T-helper 17 cell (primary cell): ENCODE measurements at places on chromosomes 3 and 15.

GRCh38 chr3:127425505-127426443 lies 137.9 kb upstream of the PRR20G start:
- no peak for DNase-seq

DNA sequence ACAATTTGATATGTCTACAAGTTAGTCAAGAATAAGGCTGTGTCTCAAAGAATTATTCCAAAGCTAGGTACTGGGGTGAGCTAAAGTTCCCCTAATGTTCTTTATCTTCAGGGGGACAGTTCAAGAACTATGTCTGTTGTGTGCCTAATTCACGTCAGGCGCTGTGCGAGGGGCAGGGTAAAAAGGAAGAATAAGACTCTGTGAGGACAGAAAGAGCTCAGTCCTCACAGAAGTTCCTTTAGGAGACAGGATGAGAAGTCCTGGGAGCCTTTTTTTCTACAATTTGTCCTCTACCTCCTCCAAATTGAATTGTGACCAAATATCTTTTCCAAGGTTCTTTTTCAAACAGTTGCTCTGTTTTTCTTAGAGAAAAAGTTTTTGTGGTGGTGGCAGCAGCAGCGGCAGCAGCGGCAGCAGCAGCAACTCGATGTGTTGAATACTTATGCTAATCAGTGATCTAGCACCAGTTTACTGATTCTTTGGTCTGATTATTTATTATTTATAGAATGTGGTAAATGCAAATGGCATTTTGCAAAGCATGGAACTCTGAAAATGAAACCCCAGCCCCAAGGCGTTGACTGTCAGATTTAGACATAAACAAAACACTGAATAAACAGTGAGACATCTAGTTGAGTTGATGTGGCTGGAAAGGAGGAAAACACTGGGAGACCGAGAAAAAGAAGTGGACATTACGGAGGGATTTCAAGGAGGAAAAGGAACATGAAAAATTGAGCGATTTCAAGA lies 88.6 kb downstream of the GTPBP8 start:
- DNase-seq = no peak

DNA sequence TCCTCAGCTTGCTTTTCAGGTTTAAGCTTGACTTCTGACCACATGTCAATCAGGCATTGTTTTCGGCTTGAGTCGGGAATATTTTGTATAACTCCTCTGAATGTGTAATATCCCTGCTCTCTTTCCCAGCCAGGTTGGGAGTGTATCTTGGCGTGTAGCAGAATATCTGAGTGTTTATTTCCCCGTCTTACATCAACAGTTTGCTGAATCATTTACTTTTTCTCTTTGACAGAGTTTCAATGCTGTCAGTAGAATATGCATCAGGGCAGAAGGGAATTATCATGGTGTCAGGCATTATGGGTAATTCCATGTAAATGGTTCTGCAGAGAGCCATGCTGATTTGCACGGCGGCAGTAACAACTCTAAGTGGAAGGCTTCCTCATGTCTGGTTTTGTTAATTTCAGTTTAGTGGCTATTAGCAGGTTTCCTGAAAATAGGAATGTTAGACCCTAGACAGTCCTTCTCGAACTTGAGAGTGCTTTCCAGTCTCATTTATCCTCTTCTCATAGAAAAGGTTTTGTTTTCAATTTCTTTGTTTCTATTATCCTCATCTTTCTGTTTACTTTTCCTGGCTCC lies 566.3 kb downstream of the AGBL1 start:
- DNase-seq = no peak

GRCh38 chr15:52464040-52464439 lies 64.6 kb downstream of the MYO5A start:
- no peak for DNase-seq

DNA sequence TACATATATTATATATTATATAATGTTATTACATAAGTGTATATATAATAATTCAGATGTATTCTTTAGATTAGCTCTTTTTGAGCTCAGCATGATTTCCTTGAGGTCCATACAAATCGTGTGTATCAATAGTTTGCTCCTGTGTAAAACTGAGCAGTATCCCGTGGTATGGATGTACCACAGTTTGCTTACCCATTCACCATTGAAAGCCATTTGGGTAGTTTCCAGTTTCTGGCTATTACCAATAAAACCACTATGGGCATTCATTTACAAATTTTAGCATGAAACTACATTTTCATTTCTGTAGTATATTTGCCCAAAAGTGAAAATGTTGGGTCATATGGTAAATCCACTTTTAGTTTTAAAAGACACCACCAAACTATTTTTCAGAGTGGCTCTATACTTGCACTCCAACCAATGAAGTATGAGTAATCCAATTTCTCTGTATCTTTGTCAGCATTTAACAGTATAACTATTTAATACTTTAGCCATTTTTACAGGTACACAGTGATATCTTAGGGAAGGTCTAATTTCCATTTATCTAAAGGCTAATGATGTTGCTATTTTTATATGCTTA lies 1361.4 kb upstream of the GBE1 start:
- DNase-seq = no peak

- no peak for DNase-seq
Measured at GRCh38 chr3:81095956-81096355, 665.5 kb downstream of the GBE1 start.

DNA sequence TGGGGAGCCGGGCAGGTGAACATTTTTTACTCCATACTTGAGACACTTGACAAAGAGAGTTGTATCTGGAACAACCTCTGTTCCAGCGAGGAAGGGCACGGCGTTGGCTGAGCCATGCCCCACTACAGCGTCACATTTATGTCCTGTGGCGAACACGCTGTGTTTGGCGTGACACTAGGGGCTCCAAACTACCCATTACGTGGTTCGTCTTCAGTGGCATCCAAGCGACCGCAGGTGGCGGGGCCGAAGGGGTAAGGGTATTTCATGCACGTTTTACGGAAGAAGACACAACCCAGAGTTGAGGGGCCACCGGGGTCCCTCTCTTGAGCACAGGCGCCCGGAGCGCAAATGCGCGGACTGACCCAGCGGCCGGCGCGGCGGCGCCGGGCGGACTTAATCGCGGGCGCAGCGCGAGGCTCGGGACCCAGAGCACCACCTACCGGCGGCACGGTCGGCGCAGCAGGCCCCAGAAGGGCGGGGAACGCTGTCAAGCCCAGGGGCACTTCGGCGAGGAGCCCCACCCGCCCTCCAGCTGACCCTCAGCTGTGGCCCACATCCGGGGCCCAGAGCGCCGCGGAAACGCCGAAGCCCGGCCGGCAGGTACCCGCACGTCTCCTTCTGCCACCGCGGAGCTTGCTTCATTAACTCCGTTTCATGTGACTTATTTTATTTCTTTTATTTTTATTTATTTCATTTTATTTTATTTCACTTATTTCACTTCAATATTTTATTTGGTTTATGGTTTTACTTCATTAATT lies 36.4 kb upstream of the TRIM71 start:
- peak; percentile 50 for DNase-seq

GRCh38 chr15:68190048-68190447 lies 15.1 kb downstream of the CALML4 start:
- no peak for DNase-seq

- DNase-seq = no peak
Measured at GRCh38 chr15:67224889-67225288, 29.6 kb downstream of the AAGAB start.

DNA sequence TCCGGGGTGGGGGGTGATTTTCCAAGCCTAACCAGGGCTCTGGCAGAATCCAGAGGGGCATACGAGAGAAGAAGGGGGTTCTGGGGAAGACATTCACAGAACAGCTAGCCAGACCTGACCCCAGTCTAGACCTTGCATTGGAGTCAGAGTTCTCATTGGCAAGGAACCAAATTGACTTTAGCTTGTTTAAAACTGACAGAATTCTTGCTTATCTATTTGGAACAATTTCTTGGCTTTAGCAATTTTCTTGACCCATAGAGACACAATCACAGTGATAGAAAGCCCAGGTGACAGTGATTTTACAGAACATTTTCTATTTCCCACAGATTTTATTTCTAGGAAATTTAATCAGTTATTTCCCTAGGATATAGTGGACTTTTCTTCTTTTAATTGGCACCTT lies 23.6 kb upstream of the ATP11B start:
- DNase-seq = no peak

- no peak for DNase-seq
Measured at GRCh38 chr15:69093127-69093526, 67.3 kb upstream of the GLCE start.

DNA sequence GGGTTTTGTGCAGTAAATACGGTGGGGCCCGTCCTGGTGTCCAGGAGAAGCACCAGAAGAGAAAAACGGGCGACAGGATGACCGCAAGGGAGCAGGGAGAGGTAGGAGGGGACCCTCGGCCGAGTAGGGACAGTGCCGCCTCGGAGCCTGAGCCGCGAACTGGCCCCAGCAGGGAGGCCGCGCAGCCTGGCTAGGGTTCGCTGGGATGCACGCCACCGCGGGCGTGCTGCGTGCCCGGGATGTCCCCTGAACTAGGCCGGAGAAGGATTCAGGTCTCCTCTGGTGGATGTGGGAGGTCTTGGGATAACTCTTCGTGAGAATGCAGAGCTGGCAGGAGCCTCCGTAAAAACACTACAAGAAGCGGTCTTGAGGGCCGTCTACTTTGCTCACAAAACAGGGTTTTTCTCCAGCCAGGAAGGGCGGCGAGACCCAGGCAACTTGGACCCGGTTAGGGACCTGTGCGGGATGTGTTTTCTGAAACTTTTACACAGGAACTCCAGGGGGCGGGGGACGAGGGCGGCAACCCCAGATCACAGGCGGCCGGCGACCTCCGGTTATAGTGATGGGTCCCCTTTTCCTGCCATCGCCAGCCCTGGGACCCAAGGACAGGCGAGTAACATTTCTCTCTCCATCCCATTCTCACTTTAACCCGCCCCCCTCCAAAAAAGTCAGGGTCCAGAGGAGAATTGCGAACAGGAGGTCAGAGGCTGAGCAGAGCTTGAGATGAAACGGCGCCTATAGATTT lies 35.5 kb downstream of the NR2F2 start:
- DNase-seq = no peak

DNA sequence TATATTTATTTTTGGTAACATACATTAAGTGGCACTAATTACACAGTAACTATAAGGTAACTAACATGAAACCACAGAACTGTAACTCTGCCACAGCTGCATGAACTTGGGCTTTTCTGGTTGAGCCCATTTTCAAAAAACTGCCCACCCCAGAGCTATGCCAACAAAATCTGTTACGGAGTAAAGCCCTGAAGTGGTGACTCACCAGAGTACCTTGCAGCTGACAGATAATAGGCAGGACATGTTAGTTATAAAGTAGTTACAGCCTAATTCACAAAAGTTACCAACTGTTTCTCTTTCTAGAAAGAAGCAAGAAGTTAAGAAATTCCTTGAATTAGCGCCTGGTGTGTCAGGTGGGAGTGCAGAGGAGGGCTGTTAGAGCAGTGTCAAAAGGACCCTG lies 1.5 kb upstream of the GPX1 start:
- no peak for DNase-seq

DNA sequence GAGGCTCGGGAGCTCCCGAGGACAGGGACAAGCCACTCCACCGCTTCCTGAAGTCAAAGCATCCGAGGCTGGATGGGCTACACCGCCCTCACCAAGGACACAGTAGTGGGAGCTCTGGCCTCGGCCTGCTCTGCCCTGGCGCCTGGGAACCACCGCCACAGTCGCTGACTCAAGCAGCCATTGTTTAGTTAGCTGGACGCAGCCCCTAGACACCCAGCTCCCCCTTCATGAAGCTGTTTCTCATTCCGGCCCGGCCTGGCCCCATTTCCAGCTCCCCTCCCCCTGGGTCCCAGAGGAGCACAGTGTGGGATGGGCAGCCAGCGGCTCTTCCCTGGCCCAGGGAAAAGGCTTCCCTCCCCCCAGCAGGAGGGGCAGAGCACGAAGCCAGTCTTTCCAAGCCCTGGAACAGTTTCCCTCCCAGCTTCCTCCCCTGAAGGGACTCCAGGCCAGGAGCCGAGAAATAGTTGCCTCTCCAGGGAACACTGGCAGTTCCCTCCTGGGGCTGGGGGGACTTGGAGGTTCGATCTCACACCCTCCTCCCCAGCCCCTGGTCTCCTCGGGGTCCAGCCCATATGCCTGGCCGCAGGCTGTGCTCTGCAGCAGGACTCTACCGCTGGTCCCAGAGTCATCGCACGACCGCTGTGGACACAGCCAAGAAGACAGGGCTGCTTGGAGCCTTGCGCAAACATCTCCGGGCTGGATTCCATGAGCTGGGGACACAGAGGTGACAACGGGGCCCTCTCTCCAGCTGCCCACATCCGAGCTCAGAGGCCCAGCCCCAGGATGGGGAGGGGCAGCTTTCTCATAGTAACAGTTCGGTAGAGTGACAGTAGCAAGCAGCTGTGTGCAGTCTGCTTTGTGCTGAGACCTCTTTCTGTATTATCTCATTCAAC lies 10.0 kb downstream of the PLXND1 start:
- DNase-seq = no peak

GRCh38 chr3:40660554-40660953 lies 135.8 kb downstream of the ZNF621 start:
- DNase-seq = no peak

- DNase-seq = peak; percentile 18
Measured at GRCh38 chr3:10758304-10759037, 57.6 kb upstream of the SLC6A11 start.

DNA sequence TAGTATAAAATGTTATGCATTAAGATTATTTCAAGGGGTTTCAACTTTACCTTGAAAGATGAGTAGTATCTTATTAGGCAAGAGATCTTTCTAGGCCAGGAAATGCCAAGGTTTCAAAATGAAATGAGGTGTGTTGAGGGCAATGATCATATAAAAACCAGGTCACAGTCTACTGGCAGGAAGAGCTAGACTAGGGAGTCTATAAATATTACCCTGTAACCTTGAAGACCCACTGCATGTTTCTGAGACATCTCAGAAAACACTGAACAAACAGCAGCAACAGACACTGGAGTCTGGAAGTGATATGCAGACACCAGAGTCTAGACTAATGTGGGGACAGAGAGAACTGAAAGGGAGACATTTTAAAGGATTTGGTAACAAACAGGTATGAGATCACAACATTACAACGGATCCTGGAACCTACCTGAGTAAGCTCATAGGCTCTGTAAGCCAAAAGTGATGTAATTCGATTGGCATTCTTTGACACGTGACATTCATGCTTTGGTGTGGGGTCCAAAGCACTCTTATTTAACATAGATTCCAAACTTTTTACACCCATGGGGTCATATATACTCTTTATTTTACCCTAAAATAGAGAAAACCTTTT lies 15.0 kb downstream of the TASOR start:
- DNase-seq = no peak

GRCh38 chr3:69110941-69111546 lies 11.4 kb downstream of the LMOD3 start:
- DNase-seq = no peak
